ENCODE measurements at places on chromosomes 4 and X. TPM values are rescaled to one million over a fixed set of nuclear protein-coding genes. Genes with fewer than 3 reads are reported as not detected.

RENBP gene
- polyA plus RNA-seq, result 1.4 TPM

THOC2 gene
- 38.4 TPM for polyA plus RNA-seq

- DNase-seq, result no peak
Observed at GRCh38 chr4:101205916-101206315, 141.4 kb downstream of the PPP3CA start.

- DNase-seq, result no peak
Observed at GRCh38 chrX:104310090-104310489, 55.4 kb upstream of the ESX1 start.
